ENCODE measurements at places on chromosomes 13 and 19.

GRCh38 chr13:72508392-72508791 is 219.0 kb downstream of the MZT1 start:
- DNase-seq: no peak

GRCh38 chr19:33683881-33684537 is 62.3 kb downstream of the CHST8 start:
- DNase-seq: no peak

DNA sequence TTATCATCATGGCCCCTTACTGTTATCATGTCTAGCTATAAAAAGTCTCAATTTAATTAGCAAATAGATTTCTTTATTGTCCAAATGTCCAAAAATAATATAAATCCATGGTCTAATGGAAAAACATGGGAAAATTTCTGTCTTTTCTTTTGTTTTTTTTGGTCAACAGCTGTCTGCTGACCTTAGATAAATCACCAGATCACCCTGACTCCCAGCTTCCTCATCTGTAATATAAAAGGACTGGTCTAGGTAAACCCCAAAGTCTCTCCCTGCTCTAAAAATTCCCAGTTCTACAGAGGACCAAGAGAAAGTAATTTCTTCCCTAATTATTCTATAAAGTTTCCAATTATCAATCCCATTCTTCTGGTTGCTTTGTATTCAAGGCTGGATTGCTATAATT is 30.7 kb upstream of the RCBTB2 start:
- no peak for DNase-seq

DNA sequence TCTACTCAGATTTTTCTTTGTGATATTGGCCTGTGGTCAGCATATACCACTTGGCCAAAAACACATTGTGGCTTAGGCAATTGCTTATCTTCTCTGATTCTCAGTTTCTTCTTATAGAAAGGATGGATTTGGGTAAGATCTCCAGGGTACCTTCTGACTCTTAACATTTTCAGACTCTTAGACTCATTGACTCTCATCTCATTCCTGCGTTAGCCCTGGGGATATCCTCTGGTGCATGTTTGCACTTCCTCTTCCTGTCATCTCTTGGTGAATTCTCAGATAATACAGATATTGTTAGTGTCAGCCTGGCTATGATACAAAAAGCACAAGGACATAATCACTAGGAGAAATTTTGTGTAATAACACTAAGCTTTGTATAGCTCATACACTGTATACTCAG is 492.5 kb upstream of the GPC6 start:
- no peak for DNase-seq

GRCh38 chr19:18159810-18160209 is 6.8 kb downstream of the PIK3R2 start:
- no peak for DNase-seq

DNA sequence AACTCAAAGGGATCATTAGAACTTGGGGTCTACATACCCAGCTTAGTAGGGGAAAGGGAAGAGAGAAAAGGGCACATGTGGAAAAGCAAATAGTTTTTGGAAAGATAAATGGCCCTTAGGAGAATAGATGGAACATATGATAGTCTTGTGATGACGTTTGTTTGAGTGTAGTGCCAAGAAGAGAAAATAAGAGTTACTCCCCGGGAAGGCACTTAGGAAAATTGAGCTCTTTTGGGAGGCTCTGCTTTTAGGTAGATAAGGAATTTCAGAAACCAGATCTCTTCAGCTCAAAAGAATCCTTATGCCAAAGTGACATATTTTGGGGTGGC is 44.8 kb upstream of the SERTM1 start:
- DNase-seq: no peak

GRCh38 chr13:114019367-114019766 is 45.5 kb upstream of the C13orf46 start:
- no peak for DNase-seq

DNA sequence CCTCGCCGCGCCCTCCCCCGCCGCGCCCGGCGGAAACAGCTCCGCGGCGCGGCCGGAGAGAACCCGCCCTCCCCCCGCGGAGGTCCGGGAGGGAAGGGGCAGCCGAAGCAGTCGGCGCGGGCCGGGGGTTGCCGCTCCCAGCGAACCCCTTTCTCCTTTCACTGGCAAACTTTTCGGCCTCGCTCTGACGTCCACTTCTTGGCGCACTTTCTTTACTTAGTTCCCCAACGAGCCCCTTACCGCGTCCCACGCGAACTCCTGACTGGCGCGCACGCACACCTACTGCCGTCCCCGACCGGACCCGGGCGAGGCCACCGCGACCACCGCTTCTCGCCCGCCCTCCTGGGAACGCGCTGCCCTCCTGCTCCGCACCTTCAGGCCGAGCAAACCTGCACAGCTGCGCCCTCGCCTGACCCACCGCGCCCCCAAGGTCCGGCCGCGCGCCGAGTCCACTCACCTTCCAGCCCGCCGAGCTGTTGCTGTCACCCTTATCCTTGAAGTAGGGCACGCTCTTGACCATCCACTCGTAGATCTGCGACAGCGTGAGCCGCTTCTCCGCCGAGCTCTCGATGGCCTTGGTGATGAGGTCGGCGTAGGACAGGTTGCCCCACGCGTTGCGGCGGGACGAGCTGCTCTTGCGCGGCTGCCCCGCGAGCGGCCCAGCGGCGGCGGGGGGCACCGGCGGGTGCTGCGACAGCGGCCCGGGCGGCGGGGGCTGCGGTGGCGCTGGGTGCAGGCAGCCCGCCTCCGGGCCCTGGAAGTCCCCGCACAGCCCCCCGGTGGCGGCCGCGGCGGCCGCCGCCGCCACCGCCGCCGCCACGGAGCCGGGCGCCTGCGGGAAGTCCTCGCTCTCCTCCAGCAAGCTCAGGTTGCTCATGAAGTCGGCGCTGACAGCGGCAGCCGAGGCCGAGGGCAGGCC is 1.1 kb downstream of the FOXO1 start:
- no peak for DNase-seq

- no peak for DNase-seq
Observed at GRCh38 chr13:111920932-111921705, 145.8 kb upstream of the SOX1 start.

GRCh38 chr13:110403315-110403714 is 96.2 kb downstream of the COL4A2 start:
- no peak for DNase-seq

GRCh38 chr13:89982407-89983095 is 1364.9 kb upstream of the MIR17HG start:
- no peak for DNase-seq

DNA sequence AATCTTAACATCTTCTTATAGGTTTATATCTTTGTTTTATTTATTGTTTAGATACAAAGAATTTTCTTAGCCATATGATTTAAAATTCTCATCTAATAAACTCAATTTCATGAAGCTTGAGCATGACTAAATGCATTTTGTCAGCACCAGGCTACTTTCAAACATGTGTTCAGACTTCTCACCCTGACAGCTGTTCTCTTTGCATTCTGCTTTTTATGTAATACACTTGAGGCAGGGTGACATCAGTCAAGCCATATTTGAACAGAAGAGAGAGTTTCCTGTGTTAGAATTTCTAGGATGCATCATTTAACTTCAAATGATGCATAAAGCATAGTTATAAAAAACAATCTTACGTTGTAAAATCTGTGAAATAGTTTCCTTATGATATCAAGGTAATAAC is 1295.1 kb upstream of the PCDH20 start:
- DNase-seq: no peak

GRCh38 chr19:1141944-1142343 is 32.1 kb downstream of the SBNO2 start:
- peak; percentile 98 for DNase-seq

GRCh38 chr13:29301027-29301426 is 294.5 kb downstream of the SLC7A1 start:
- DNase-seq: no peak

GRCh38 chr13:50244713-50245574 is 229.7 kb downstream of the KCNRG start:
- no peak for DNase-seq

DNA sequence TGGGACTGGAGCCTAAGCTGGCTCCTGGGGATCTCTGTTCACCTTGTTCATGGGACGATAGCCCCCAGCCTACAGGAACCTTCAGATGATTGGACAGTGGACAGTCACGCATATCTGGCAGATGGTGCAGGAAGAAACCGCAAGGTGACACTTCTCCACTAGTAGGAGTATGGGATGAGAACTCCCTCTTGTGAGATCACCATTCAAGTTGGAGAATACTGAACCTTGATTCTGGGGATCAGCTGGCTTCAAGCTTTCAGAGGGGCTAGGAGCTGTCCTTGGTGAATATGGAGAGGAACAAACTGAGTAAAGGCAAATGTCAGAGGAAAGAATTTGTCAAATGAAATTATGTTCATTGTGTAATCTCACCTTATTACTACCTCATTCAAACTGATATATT is 204.5 kb downstream of the PDS5B start:
- DNase-seq: no peak

All from vagina (tissue), 2 donors.